GM12865 (cell line): ENCODE measurements at places on chromosomes 5 and 9.

GRCh38 chr9:121359351-121360294 is 10.4 kb downstream of the STOM start:
- DNase-seq, result peak; percentile 25

DNA sequence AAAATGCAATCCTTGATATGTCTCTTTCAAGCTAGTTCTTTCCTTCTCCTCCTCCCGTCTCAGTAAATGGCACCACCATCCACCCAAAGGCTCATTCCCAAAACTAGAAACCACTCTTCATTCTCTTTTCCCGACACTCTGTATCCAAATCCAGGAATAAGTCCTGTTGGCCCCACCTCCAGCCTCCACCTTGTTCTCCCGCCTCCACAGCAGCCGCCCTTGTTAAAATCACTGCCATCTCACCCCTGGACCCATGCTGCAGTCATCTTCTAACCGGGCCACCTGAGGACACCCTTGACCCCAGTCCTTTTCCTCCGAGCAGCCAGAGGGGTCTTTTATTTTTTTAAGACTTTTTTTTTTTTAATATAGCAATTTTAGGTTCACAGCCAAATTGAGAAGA is 9.4 kb downstream of the PDZD2 start:
- no peak for DNase-seq

GRCh38 chr5:122064992-122065391 is 13.1 kb downstream of the LOX start:
- DNase-seq, result no peak

- no peak for DNase-seq
Observed at GRCh38 chr9:36093384-36093783, 43.1 kb upstream of the GLIPR2 start.

DNA sequence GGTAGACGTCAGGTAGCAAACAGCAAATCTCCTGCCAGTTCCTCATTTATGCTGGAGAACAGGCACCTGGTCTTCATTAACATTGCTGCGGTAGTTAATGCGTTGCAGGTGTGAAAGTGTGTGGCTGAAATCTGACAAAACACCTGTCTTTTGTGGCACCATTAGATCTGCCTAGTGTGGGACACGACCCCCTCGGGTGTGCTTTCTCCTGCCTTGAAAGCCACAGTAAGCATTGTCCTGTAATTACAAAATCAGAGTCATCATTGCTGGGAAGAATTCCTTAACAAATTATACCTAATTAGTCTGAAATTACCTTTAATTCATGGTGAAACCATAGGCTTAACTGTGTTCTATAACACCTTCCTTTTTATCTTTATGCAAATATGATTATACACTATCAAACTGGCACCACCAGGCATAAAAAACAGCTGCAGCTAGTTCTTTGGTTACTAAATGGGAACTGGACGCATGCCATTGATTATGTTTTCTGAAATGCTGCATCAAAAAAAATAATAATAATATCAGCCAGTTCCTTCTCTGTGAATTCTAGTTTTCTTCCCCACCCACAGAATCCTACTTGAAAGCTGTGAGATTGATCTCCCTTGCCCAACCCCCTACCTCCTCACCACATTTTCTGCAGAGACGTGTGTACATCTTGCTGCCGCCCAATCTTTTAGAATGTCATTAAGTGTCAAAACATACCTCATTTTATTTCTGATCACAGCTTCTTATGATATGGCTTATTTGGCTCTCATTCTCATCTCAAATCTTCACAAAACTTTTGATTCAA is 374.0 kb downstream of the NFIB start:
- DNase-seq, result no peak

DNA sequence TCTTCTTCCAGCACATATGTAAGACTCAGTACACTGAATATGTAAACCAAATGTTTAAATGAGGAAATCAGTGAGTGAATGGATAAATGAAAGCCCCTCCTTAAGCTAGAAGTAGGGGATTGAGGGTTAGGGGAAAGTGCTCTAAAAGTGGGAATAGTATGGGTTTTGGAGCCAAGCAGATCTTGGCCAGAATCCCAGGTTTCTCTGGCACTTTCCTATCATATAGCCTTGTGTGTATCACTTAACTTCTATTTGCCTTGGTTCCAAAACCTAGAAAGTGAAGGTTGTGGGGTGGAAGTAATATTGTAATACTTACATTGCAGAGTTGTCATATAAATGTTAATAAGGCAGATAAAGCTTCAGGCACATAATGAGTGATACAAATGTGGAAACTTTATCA is 45.0 kb upstream of the SV2C start:
- DNase-seq, result no peak

DNA sequence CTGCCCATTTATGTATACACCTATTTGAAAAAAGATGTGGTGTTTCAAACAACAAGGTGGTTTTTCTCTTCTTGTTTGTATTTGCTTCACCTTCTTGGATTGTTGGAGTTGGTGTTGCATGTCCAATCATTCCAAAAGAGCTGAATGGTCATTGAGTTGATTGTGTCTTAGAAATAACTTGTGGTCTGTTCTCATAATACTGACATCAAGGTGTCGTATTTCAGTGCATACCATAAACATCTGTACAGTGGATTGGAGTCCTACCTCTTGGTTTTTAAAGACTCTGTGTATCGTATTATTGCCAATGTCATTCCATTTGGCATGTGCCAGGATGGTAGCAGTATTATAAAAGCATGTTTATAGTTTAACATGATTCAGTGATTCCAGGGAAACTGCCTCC is 73.2 kb downstream of the TRIO start:
- DNase-seq, result no peak

- no peak for DNase-seq
Observed at GRCh38 chr5:139486201-139486600, 3.6 kb upstream of the STING1 start.

- DNase-seq, result no peak
Observed at GRCh38 chr9:12425878-12426864, 267.0 kb upstream of the TYRP1 start.

DNA sequence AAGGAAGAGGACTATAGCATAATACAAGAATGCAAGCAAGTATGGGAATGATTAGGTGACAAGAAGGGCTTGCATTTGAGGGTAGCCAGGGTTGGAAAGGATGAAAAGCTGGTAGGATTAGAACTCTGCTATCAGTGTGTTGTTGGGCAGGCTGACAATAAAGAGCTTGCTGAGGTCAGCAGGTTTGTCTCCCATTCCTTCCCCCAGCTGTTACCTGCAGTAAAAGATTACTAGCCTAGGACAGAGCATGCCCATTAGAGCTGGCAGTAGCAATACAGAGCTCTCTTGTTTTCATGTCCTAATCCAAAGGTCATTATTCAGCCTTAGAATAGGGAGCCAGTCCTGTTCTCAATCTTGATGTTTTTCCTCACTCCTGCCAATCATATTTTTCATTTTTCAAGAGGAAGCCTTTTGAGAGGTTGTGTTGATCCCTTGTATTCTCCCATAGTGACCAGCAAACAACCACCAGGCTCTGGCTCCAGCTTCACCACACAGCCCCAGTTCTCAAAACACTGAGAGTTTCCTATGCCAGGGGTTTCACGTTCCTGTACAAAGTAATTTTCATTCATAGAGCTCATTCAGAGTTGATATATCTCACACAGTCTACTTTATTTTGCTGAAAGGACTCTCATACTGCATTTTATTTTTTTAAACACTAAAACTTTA is 71.7 kb downstream of the OR2K2 start:
- no peak for DNase-seq

- DNase-seq, result no peak
Observed at GRCh38 chr5:177545487-177546257, 8.7 kb downstream of the FAM193B start.

GRCh38 chr9:37975639-37976038 is 71.7 kb upstream of the SLC25A51 start:
- DNase-seq, result no peak

GRCh38 chr5:171387970-171388815 is 544 bp downstream of the NPM1 start:
- DNase-seq, result peak; percentile 93

- no peak for DNase-seq
Observed at GRCh38 chr9:31582071-31582470, 802.4 kb upstream of the ACO1 start.

DNA sequence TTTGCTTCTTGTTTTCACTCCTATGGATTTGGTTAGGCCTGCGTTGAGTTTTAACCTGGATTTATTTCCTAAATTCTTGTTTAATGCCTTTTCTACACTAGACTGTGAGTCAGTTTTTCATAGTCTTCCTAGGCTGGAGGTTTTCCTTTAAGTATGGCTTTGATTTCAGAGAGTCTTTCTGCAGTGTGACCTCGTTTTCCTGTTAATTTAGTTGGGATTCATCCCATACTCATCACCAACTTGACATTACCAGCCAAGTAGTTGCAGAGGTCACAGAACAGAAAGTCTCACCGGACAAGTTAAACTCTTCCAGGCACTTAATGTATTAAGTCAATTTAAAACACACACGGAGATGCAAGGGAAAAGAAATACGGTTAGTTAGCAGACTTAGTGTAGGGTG is 29.7 kb upstream of the AUH start:
- no peak for DNase-seq
